ENCODE measurements at places on chromosomes 16 and 17.

- no peak for DNase-seq
Measured at GRCh38 chr17:77944390-77945222, 13.9 kb upstream of the TNRC6C start.

GRCh38 chr16:68754084-68754792, 17.1 kb downstream of the CDH1 start:
- no peak for DNase-seq

DNA sequence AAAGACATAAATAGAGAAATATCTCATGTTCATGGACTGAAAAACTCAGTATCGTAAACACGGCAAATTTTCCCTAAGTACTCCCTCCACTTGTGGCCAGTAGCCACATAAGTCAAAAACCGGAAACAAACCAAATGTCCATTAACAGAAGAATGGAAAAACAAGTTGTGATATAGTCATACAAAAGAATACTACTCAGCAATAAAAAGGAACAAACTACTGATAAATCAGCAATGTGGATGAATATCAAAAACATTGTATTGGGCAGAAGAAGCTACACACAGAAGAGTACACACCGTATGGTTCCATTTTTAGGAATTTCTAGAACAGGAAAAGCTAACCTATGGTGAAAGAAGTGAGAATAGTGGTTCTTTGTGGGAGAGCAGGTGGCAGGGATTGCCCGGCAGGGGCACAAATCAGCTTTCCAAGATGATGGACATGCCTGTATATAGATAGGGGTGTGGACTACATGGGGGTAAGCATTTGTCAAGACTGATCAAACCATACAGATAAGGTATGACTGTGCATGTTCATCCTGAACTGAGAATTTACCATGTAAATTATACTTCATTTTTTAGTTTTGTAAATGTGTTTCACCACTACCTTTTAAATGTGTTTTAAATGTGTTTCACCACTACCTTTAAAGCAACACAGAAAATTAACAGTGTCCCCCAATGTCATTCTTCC, 172.8 kb upstream of the CDH5 start:
- DNase-seq: no peak

DNA sequence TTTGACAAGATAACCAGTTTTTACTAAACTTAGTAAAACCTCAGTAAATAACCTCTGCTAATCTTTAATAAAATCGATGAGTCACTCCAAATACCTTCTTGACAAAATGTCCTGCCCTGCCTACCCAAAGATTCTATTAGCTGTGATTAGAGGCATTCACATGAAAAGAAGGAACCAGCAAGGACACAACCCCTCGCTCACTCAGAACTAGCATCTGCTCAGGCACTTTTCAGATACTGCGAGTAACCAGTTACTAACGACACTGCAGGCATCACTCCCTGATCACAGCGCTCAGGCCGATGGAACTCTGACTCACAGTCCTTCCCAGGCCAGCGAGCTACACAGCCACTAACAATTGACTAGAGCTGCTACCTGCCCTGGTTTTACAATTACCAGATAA, 24.3 kb downstream of the PELP1 start:
- DNase-seq: no peak

DNA sequence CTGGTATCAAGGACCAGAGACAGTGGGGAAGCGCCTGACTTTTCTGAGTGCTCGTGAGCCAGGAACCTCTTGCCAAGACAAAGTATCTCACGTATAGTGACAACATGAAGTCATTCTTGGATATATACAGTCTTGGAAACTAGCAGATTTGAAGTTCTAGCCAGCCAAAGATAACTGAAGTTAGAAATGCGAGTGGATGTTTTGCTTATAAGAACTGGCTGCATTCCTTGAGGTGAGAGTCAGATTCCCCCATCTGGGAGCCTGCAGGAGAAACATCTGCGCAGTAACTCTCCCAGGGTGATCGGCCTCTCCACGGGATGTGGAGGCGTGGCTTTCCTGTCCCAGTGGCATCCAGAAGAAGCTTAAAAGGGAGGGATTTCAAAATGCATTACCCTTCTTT, 89.8 kb downstream of the SHISA6 start:
- peak; percentile 80 for DNase-seq

DNA sequence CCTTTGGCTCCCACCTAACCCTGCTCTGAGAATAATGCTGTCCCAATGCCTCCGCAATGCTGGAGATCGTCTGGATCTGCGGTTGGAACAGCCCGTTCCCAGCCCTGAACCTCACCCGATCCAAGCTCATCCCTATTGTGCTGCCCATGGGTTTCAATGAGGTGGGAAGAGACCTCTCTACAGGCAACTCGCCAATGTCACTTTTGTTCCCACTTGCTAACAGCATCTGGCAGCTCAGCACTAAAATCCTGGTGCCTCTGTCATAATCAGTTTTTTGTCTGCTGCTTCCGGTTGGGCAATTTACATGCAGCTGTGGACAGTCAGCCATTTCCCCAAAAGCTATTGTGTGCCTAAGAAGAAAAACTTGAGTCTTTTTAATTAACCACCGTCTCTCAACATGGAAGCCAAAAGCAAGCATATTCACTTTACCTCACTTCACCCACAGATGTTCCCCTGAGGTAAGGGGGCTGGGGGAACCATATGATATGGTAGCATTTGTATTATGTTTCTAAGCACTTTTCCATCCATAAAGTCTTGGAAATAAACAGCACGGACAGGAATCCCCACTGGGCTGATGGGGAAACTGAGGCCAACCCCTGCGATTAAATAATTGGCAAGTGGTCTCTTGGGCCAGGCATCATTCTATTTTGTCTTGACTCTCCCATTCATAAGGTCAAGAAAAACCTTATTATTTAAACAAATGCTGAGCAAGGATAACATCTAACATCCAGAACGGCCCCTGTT, 159.2 kb upstream of the CDH5 start:
- no peak for DNase-seq

DNA sequence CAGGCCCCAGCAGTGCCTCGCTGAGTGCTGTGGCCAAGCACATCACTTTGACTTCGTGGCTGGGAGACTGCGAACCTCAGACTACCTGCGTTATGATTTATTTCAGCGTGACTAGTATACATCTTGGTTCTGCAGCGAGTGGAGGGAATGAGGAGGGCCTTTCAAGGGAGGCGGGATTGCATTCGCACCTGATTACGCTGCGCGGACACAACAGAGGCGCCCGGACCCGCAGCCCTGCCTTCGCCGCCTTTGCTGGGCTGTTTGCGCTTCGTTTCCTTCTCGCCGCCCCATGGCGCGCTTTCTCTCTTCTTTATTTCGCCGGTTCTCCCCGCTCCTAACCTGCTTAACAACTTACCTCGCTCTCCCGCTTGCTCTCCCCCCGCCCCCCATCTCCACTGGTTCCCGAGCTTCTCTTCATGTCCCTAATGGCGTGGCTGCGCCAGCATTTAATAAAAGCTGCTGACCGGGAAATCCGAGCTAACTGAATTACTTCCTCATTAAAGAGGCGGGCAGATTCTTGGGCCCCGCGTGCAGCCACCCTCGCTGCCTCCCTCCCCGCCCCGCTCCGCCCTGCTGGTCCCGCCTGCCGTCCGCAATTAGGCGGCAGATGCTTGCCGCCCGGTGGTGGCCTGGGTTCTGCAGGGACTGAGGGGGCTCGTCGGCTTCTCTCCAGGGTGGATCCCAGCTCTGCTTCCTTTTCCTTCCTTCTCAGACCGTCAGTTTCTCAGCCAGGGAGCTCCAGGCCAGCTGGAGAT, 257.6 kb upstream of the SDK2 start:
- DNase-seq: peak; percentile 83

- DNase-seq: no peak
Measured at GRCh38 chr17:11922638-11923037, 74.6 kb downstream of the ZNF18 start.

DNA sequence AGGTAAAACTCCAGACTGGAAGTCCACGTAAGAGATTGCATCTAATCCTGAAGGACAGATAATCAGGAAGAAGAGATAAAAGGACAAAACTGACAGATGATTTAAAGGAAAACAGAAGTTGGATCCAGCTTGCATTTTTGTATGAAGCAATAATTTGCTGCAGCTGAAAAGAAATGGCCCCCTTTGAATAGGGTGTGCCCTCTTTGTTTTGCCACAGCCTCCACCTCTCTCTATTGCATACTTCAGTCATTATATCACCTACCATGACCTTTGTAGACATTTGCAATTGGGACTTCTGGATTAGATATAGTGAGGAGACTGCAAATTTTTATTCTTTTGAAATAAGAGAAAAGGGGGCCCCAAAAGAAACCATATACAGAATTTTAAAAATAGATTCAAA, 8.1 kb downstream of the NOG start:
- DNase-seq: no peak

DNA sequence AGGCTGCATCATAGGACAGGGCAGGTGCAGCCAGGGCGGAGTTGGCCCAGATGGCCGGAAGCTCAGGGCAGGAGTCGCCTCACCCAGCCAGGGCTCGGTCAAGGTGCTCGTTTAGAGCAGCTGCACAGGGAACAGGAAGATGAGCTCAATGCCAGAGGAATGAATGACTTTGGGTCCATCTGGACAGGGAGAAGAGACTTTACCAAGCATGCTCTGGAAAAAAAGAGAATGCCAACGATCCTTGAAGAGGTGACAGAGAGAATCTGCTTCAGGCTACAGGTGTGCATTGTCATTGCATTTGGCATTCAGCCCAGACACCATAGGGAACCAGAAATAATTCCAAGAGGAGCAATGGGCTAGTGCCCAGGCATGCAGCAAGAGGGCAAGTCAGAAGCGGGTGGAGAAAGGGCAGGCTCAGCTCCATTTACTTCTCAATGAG, 6.7 kb upstream of the MPP3 start:
- DNase-seq: no peak

GRCh38 chr17:8324923-8325322, 14.7 kb upstream of the ODF4 start:
- no peak for DNase-seq

DNA sequence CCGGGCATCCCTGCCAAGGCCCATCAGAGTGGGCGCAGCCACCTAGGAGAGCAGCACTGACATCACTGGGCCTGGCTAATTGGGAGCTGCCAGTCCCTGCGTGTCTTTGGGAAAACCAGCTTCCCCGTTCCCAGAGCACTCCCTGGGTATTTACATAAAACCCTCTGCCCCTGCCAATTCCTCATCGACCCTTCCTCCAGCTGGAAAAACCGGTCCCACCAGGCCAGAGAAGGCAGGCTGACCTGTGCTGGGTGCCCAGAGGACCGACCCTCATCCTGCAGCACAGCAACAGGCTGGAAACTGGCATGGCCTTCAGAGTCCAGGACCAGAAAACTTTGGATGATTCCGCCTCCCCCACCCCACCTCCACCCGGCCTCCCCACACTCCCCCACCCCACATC, 8.2 kb upstream of the FOXN1 start:
- DNase-seq: no peak

DNA sequence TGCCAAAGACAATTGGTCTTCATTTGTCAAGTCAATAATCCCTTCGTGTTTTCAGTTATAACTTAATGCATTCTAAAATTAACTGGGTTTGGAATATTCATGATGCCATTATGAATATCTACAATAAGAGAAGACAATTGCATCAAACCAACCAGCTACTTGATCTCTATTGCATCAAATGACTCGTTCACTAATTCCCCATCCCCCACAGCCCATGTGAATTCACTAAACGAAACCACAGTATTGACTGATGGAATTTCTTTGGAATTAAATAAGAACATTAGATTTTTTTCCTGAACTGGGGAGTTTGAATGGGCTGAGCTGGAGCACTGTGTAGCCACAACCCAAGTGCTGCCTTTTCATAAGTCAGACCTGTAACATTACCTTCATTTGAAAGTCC, 65.3 kb downstream of the HS3ST3B1 start:
- no peak for DNase-seq

DNA sequence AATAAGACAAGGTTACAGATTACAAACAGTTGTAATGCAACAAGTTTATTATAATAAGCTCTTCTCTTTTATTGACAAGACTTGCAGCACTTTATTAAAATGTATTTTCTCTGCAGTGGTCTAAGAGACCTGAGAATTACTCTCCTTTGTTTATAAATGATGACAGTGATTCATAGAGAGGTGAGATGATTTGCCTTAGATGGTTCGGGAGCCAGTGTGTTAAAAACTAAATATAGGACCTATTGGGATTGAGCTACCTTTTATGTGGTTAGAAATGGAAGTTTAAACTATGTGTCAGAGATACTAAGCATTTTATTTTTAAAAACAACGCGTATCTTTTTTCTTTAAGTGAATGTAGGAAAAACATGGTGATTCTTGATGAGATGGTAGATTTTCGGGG, 2.9 kb upstream of the KRTAP3-3 start:
- no peak for DNase-seq

- no peak for DNase-seq
Measured at GRCh38 chr17:77371117-77371887, 230.5 kb downstream of the SEC14L1 start.

GRCh38 chr17:48596000-48596734, 2.6 kb upstream of the HOXB5 start:
- DNase-seq: no peak

GRCh38 chr16:27700304-27700995, 150.5 kb downstream of the KATNIP start:
- DNase-seq: no peak

DNA sequence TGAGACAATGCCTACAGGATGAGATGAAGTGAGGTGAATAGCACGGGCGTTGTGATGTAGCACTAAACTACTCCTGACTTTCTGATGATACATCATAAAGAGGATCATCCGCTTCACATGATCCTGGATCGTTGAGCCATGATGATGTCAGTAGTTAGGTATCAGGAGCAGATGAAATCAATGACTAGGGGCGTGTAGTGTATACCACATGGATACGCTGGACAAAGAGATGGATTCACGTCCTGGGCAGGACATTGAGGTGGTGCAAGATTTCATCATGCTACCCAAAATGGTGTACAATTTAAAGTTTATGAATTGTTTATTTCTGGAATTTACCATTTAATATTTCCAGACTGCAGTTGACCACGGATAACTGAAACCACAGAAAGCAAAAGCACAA, 156.6 kb downstream of the ANKFN1 start:
- DNase-seq: no peak

DNA sequence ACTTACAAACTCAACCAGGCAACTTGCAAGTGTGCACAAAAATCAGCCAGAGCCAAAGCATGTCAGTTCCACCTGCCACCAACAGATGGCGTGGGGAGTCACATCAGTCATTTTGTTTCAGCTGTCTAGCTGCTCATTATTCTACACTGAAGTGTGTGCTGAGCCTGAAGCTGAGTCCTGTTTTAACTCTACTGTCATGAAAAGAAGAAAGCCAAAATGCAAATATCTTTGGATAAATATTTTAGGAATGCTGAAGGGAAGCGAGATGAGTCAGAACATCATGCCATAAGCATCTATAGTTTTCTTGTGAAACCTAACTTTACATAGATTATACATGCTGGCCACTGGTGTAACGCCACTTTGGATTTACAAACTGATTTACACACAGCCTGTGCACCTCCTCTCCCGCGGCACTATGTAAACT, 172.6 kb downstream of the CDK5R1 start:
- peak; percentile 95 for DNase-seq

- DNase-seq: no peak
Measured at GRCh38 chr16:57824888-57825287, 22.6 kb upstream of the KIFC3 start.

Measured in spinal cord (tissue), 10 donors.